Fibroblast of skin of right biceps (primary cell): ENCODE measurements at places on chromosomes 12 and 14.

GRCh38 chr14:61147831-61148549 lies 133.1 kb downstream of the TMEM30B start:
- DNase-seq = peak; percentile 92

DNA sequence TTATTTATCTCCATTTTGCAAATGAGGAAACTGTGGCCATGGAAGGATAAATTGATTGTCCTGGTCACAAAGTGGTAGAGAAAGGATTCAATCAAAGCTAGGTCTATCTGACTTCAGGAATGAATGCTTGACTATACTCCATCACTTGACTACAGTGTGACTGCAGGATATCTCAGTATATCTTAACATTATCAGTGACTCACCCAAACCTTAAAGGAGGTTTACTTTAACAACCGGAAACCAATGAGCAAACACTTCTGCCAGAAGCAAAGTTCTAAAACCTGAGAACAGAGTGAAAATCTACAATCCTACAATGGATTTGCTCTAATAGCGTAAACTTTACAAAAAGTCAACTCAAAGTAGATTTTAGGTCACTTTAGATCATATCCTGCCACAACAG lies 277.0 kb downstream of the CEP128 start:
- peak; percentile 9 for DNase-seq

- peak; percentile 28 for DNase-seq
These were observed 68.9 kb upstream of the CISTR start for GRCh38 chr12:53820514-53821306.

GRCh38 chr12:28568118-28568517 lies 377.9 kb downstream of the CCDC91 start:
- peak; percentile 90 for DNase-seq

GRCh38 chr14:30064454-30064853 lies 136.8 kb upstream of the PRKD1 start:
- no peak for DNase-seq

- DNase-seq = no peak
These were observed 35.1 kb downstream of the RDH12 start for GRCh38 chr14:67736771-67737170.

DNA sequence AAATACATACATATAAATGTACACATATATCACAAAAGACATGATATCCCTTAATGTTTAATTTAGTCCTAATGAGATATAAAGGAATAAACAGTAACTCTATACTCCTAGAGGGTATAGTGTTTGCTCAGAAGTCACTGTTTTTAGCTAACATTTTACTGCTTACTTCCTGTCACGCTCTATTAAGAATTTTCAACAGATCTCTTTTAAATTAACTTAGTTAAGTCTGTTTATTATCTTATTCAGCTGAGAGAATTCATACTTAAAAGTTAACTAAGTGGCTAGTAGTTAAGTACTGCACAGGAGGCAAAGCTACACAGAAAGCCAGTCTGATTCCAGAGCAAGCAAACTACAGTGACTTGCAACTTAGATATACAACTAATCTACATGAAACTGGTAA lies 39.9 kb downstream of the GXYLT1 start:
- DNase-seq = no peak

DNA sequence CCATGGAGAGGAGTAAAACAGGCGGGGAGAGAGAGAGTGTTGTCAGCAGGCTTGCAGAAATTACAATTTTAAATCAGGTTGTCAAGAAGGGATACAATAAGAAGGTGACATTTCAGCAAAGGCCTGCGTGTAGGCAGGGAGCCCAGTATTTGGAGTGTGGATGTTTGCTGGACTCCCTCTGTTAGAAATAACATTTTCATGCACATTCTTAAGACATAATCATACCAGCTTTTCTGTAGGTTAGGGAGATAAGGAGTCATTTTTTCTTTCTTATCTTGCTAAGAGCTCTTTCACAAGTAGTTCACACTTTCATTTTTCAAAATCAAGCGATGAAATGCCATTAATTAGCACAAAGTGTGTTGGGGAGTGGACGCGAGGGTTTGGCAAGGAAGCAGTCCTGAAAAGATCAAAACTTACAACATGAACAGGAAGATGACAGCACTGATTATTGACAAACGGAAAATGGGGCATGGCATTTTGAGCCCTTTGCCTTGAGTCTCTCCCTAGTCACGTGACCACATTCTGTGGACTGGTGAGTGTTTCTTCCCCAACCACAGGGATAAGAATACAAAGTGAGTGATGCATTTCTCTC lies 160.2 kb downstream of the DAD1 start:
- peak; percentile 31 for DNase-seq

DNA sequence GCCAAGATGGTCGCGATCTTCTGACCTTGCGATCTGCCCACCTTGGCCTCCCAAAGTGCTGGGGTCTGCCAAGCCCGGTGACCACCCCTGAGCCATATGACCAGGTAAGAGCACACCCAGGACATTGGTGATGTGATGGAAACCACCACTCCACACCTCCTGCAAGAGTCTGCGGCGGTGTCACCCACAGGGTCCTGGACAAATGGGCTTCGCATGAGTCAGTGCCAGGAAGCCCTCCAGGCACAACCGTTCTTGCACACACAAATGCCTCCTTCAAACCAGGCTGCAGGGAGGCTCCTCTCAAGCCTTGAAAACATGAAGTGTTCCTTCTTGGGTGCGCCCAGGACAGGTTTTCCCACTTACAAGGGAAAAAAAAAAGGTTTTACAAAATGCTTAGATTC lies 16.6 kb downstream of the PITPNM2 start:
- DNase-seq = no peak

- peak; percentile 97 for DNase-seq
These were observed 87.7 kb downstream of the C12orf75 start for GRCh38 chr12:105418229-105418628.

DNA sequence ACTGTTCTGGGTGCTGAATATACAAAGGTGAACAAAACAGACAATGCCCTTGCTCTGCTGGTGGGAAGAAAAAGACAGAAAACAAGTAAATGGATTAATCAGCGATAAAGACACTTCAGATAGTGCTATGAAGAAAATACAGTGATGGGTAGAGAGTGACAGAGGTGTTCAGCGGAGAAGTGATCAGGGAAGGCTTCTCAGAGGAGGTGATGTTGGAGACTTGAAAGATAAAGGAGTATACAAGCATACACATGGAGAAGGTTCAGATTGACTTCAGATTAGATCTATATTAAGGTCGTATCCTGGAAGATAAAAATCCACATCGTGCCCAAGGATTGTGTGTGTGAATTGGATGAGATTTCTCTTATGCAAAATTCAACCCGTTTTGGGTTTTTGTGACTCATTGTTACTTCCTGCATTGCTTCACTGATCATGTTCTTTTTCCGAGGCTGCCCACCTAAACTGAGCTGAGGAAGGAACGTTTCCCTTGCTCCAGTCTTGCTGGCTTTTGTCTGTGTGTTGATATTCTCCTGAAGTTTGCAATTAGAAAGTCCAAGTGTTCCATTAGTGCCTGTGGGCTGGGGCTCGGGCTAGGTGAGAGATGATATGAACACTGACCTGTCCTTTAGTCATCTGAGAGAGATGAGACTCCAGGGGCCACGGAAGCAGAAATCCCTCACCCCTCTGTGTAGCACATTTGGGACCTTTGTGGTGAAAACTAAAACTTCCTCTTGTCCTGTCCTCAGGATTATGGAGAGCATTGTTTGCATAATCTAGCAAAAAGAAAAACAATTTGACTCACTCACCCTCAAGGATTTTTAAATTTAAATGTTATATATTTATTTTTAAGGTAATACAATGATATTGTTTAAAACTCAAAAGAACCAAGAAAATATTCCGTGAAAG lies 27.6 kb downstream of the PLXNC1 start:
- DNase-seq = peak; percentile 53

GRCh38 chr12:52598966-52599365 lies 2.3 kb downstream of the KRT72 start:
- no peak for DNase-seq

DNA sequence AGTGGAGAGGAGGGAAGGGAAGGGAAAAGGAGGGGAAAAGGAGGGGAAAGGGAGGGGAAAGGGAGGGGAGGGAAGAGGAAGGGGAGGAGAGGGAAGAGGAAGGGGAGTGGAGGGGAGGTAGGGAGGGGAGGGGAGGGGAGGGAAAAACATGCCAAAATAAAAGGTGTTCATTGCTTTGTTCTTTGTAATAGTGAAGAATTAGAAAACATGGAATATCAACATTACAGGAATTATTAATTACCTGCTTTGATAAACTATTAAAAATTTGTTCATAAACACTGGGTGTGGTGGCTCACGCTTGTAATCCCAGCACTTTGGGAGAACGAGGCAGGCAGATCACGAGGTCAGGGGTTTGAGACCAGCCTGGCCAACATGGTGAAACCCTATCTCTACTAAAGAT lies 579.2 kb downstream of the MED13L start:
- no peak for DNase-seq

GRCh38 chr14:103969961-103970360 lies 27.6 kb upstream of the RD3L start:
- DNase-seq = no peak

DNA sequence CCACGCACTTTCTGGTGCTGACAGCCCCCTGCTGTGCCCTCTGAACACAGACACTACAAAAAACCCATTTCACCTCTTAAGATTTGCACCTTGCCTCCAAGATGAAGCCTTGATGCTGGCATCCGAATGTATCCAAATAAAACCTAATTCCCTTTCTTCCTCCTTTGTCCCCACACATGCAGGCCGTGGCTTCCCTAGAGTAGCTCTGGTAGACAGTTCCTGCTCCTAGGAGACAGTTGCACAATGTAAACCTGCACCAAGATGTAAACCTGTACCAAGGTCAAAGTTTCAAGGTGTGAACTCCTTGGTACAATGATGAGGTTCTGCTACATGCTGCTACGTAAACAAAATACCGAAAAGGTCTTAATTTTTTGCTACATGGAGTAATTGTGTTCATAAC lies 625 bp upstream of the ABHD12B start:
- DNase-seq = no peak

- no peak for DNase-seq
These were observed 5.3 kb upstream of the PPP1R1A start for GRCh38 chr12:54593725-54594124.

GRCh38 chr14:92907316-92907911 lies 15.5 kb upstream of the CHGA start:
- DNase-seq = no peak

DNA sequence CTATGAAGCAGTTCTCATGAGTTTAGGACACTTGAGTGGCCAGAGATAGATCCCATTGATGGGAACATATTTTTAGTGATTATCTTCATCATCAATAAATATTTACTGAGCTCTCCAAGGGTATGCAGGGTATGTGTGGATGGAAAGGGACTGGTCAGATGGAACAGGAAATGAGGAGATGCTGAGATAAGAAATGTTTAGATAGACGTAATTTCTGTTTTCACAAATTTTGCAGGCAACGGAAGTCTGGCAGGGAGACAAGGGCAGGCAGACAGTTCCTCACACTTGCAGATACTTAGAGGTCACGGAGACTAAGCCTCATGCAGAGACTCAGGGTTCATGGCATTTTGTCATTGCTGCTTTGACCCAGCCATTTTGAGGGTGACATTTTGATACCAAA lies 24.3 kb downstream of the BCL2L14 start:
- DNase-seq = no peak

GRCh38 chr14:91585856-91586255 lies 75.7 kb upstream of the PPP4R3A start:
- no peak for DNase-seq

DNA sequence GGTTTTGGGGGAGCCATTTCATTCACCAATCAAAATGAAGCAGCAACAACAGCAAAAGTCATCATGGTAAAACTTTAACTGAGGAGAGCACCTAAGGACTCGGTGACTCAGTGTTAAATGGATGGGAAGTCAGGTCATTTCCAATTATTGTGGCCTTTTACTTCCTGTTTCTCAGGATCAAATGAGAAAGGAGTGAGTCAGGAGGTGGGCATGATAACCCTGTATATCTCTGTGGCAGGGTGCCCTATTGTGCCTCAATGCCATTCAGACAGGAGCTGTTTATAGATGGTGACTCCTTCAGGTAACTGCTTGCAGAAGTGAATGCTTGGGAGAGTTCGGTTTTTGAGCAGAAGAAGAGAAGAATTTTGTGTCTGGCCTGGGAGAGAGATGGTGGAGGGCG lies 135.5 kb upstream of the CPM start:
- peak; percentile 62 for DNase-seq

- DNase-seq = no peak
These were observed 4.9 kb upstream of the NUDT14 start for GRCh38 chr14:105185973-105186372.

- DNase-seq = no peak
These were observed 13.4 kb downstream of the SMUG1 start for GRCh38 chr12:54175200-54175963.
